ENCODE measurements at places on chromosomes 16 and 17.

- DNase-seq = no peak
Observed at GRCh38 chr17:63379636-63380035, 66.5 kb downstream of the CYB561 start.

DNA sequence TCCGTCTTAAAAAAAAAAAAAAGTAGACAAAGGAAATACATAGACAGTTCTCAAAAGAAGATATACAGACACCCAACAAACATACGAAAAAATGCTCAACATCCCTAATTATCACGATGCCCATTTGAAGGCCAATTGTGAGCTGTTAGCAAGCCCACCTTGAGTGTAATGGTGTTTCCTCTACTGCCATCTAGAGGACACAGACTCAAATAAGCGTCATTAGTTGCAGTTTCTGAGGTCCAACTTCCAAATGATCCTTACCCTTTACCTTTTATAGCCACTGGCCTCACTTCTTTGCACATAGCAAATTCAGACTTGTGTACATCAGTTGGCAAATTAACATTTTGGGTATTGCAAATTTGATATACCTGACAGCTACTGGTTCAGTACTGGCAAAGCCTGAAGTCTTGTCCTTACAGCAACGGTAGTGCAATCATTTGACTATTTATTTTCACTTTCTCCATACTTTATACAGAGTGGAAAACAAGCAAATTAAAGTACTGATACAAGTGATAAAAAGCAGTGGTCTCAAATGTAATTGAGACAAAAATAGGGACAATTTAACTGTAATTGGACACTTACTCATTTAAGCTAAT is 536.3 kb upstream of the EEF2KMT start:
- DNase-seq = no peak

GRCh38 chr16:11384956-11385586 is 39.8 kb downstream of the RMI2 start:
- no peak for DNase-seq

DNA sequence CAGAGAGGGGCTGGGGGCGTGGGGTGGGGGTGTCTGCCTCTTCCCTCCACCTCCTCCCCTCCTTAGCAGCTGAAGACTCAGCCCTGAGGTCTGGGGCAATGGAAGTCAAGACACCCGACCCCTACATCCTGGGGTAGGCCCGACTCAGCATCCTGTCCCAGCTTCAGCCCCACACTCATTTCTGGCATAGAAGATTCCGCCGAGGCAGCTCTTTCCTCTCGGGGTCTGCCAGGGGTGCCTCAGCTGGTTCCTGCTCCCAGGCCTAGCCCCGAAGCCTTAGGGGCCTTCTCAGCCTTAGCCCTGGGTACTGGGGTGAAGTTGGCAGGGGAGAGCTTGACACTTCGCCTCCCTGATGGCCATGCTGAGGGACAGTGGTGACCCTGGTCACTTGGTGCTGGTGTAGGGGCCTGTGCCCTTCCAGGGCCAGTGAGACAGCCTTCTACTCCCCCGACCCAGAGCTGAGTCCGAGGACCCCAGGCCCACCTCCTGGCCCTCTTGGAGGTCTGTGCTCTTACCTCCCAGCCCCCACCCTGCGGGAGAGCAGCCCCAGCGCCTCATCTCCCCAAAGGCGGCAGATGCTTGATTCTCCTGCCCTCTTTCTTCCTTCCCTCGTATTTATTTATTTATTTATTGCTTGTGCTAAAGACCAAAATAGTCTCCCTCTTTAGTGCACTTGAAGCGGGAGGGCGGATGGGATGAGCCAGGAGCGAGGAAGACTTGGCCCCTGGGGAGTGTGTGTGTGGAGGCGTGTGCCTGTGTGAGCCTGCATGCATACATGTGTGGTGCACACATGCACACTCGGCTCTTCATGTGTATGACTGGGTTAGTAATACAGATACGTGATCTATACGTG is 42.5 kb downstream of the KCNJ12 start:
- no peak for DNase-seq

- no peak for DNase-seq
Observed at GRCh38 chr17:29149431-29150064, 30.6 kb downstream of the MYO18A start.

GRCh38 chr17:73121506-73121905 is 29.0 kb upstream of the SLC39A11 start:
- DNase-seq = no peak

- no peak for DNase-seq
Observed at GRCh38 chr16:68089067-68089466, 3.9 kb downstream of the NFATC3 start.

DNA sequence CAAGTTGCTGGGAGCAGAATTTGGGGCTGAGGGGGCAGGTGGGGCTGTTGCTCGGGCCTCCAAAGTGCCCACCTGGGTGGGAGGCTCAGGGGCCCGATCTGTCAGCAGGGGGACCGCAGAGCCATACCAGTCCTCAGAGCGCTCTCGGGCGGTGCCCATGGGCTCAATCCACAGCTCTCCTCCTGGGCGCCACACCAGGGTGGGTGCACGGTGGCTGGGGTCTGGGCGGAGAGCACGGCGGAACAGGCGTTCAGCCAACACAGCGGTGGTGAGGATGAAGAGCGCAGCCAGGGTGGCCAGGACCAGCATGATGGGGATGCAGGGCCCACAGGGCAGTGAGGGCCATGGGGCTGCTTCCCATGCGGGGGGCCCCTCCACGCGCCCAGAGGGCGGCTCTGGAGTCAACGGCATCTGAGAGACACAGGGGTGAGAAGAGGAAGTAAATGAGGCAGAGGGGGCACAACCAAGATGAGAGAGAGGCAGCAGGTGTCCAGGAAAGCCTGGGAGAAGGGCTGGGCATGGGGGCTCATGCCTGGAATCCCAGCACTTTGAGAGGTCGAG is 1.2 kb downstream of the C16orf54 start:
- DNase-seq = no peak

DNA sequence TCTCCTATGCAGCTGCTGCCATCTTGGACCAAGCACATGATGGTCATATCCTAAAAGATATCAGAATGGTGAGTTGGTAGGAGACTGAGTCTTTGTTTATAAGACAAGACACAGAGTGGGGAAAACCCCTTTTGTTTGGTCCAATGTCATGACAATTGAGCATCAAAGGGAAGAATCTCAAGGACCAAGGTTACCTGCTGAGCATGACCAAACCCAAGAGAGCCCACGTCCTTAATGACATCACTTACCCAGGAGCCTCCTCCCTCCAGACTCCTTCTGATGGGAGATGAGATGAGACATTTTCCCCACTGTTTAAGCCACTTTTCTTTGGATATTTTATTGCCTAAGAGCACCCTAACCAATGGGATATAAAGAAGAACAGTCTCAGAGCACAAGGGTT is 478.1 kb downstream of the NPIPA7 start:
- no peak for DNase-seq

DNA sequence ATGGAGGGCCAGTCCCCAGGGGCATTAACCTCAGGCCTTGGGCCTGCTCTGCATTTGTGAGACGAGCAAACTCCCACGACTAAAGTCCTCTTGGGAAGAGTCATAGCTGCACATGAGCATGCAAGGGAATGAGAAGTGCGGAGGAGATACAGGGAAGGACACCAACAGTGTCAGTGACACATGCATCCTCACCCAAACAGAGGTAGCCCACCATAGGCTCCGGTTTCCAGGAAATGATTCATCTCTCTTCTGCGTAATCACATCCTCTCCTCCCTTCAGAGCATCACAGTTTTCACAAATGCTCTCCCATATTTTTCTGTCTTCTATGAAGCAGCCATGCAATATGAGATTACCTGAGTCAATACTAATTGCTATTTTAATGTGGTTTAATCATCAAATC is 725.7 kb upstream of the GOT2 start:
- DNase-seq = no peak

GRCh38 chr17:60751884-60752283 is 74.2 kb downstream of the BCAS3 start:
- DNase-seq = no peak

- no peak for DNase-seq
Observed at GRCh38 chr16:47144559-47144877, 773 bp upstream of the NETO2 start.

DNA sequence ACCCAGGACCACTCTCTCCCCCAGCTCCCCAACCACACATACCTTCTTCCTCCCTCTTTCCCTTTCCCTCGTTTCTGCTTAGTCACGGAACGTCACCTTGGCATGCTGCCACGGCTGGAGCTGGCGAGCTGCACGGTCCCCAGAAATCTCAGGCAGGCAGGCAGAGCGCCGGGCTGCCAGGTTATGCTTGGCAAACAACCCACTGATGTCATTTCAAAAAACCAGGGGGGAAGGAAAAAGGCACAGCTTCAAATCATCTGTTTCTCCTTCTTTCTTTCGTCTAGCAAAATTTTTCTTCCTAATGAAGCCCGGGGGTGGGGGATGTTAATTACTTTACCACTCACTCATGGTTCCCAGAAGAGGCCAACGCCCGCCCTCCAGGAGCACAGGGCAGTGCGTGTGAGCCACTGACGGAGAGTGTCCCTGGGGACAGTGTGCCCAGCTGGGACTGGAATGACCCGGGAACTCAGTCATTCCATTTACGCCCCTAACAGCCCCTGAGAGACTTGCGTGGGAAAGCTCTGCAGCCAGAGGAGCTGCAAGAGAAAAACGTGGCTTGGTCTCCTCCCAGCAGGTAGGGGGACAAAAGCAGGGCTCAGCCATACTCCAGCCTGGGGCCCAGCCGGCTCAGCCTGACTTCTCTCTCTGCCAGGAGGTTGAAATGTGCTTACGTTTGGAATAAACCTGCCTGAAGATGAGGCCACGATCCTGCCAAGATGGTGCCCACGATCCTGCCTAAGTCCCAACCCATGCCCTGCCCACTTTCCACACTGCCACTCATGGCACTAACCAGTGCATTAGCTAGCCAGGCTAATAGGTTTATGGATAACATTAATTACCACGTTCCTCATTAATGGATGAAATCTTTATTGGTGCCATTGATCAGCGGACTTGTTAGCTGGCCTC is 198.9 kb downstream of the ZFHX3 start:
- DNase-seq = no peak

- peak; percentile 47 for DNase-seq
Observed at GRCh38 chr17:6435968-6436367, 1.0 kb upstream of the AIPL1 start.

DNA sequence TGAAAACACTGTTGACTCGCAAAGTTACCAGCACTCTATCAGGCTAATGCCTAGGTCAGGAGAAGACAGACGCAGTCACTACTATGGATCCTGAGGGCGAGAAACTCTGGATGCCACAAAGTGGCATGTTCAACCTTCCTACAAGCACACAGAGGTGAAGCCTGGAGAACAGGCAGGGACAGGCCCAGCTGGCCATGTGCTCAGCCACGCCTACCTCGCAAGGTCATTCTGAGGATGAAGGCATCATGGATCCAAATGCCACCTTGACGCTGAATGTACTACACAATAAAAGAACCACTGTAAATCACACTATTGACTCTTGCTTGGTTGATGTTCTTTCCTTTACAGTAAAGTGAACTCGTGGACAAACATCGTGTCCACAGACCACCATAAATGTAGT is 85.8 kb downstream of the ANKRD11 start:
- no peak for DNase-seq

DNA sequence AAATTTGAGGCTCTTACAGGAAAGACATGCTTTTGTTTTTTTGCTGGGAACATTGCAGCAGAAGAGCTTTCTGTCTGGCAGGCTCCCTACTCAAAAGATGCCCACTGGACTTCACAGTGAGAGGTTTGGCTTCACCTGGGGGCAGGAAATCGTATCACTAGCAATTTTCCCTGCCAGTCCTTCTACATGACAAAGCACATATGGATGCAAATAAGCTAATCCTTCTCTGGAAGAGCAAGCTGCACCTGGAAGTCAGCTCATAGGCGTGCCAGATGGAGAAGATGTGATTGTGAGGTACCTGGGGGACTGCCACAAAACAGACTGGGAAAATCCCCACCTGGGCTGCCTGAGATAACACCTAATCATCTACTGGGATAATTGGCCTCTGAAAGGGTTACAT is 195.0 kb upstream of the CPHXL start:
- no peak for DNase-seq

- no peak for DNase-seq
Observed at GRCh38 chr16:68512183-68512582, 26.9 kb upstream of the ZFP90 start.

Data from NCI-H1436 treated with DMSO at 0.1 percent for 48 hours (cell line).